SK-N-SH treated with all-trans-retinoic acid at 6 μM for 48 hours (cell line): ENCODE measurements at places on chromosomes 2 and 18.
A peak's percentile ranks its signal among the peaks of the same experiment; 100 is the strongest.

DNA sequence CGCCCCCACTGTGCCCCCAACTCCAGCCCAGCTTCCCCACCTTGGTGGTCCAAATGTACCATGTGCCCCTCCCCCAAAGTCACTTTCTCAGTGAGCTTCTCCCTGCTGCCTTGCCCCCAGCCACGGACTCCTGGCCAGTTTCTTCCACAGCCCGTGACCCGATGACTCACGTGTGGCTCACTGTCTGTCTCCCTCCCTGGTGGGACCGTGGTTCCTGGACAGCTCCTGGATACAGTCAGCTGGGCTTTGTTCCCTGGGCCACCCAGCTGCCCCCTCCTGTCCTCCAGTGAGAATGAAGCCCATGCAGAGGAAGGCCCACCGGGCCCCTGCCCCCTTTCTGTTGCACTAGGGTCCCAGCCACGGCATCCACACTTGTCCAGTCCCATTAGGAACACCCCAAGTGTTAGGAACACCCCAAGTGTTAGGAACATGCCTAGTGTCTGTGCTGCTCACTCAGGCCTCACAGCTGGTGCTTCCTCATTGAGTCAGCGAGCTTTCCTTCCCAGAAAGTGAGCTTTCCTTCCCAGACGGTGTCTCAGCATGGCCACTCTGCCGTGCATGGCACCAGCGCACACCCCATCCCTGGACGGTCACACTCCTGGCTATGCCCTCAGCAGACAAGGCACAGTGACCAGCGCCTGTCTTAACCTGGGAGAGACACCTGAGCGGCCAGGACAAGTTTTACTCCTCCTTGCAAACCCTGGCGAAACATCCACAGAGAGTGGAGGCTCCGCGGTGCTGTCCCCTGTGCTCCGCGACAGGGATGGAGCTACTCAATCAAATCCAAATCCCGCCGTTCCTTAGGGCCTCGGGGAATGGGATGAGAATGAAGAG lies 44.8 kb upstream of the CTDP1 start:
- ATAC-seq: no peak

DNA sequence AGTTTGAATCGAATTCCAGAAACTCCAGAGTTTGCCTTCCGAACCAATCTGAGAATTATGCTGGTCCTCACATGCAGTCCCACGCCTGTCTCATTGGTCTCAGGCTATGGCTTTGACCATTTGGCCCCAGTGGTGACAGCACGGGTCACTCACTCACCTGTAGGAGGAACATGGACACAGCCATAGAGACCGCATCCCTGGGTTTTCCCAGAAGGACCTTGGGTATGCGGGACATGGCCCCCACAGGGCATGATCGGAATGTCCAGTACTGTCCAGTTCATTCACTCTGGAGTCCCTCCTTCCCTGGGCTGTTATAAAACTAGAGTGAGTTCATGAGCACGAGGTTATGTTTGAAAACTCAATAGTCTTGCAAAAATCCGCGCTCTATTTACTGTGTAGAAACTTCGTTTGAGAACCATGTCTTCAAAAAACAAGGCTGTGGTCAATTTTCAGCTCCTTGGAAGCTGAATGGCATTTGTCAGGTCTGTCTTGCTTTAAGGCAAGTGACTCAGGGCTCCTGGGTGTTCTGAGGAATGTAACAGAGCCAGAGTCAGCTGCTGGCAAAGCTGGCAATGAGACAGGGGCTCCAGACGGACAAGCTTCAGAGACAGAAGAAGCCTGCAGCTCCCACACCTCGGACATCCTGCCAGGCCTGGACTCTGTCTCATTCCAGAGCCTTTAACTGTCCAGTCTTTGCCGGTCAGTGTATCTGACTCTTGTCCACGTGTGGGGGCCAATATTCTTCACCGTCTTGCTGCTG lies 86.7 kb upstream of the TMEM18 start:
- no peak; the same call in 2 of the 3 replicates for ATAC-seq

GRCh38 chr2:71603311-71603811 lies 150.0 kb downstream of the DYSF start:
- no peak for ATAC-seq

GRCh38 chr2:178247250-178247649 lies 52.9 kb downstream of the OSBPL6 start:
- ATAC-seq: no peak

- ATAC-seq: no peak
These were observed 14.5 kb upstream of the LRPPRC start for GRCh38 chr2:44010266-44010665.

GRCh38 chr2:215361876-215362561 lies 50.2 kb downstream of the ATIC start:
- ATAC-seq: no peak

- ATAC-seq: no peak
These were observed 523.1 kb downstream of the XIRP2 start for GRCh38 chr2:167411367-167411766.

DNA sequence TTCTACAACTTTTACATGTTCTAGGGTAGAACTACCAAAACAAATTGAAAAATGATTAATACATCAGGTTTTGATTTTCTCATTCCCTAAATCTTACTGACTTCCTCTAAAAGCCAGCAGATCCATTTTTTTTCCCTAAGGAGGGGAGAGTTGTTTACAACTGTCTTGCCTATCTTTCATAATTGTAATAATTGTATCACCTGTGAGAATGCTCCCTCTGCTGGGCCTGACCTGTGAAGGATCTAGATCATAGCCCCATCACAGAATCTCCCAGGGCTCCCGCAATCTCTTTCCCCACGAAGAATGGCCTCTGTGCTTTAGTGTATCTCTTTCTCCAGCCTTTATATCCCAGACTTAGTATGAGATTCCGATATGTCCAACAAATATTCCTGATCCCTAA lies 9.1 kb downstream of the LOXL3 start:
- ATAC-seq: no peak

- ATAC-seq: no peak
These were observed 12.6 kb upstream of the KLHL23 start for GRCh38 chr2:169721016-169721415.

- ATAC-seq: peak; percentile 51
These were observed 62.7 kb downstream of the FAM168B start for GRCh38 chr2:131030478-131030971.

DNA sequence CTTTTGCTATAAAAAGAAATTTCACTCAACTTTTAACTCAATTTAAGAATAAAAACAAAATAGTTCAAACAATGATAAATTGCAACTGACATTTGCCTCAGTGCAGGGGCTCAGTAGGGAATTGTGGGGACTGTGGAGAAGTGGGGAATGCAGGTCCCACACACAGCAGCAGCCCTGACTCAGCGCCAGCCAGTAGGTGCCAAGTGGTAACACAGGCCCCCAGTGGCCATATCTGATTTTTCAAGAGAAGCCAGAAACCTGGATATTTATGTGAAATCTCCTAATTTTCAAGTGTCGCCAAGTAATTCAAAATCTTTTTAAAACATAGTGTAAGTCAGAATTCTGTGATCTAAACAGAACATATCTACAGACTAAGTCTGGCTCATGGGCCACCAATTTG lies 186.3 kb downstream of the EN1 start:
- ATAC-seq: peak; percentile 55; the same call in 2 of the 3 replicates

DNA sequence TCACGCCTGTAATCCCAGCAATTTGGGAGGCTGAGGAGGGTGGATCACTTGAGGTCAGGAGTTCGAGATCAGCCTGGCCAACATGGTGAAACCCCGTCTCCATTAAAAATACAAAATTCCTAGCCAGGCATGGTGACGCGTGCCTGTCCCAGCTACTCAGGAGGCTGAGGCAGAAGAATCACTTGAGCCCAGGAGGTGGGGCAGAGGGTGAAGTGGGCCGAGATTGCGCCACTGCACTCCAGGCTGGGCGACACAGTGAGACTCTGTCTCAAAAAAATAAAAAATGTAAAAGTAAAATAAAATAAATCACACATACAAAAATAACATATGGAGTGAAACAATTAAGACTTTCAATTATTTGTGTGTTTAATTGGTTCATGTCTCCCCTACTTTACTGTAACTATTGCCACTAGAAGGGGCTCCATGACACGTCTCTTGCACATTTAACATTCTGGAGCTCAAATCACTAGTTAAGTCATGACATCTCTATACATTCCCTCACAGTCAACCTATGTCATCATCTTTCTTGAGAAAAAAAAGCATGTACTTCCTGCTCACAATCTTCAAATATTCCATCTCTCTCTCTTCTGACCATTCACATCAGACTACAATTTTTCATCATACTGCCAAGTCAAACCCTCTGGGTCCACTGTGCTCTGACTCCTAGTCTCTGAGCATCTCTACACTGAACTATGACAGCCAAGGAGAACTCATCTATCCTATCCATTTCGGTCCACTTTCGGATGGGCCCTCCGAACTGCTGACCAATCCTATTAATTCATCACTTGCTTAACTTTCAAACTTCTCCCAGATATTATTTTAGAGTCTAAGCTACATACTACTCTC lies 6.7 kb downstream of the GFPT1 start:
- no peak for ATAC-seq

- ATAC-seq: no peak
These were observed 209.2 kb upstream of the CDH19 start for GRCh38 chr18:66813138-66813537.

GRCh38 chr2:84278386-84278785 lies 180.7 kb downstream of the SUCLG1 start:
- ATAC-seq: no peak

DNA sequence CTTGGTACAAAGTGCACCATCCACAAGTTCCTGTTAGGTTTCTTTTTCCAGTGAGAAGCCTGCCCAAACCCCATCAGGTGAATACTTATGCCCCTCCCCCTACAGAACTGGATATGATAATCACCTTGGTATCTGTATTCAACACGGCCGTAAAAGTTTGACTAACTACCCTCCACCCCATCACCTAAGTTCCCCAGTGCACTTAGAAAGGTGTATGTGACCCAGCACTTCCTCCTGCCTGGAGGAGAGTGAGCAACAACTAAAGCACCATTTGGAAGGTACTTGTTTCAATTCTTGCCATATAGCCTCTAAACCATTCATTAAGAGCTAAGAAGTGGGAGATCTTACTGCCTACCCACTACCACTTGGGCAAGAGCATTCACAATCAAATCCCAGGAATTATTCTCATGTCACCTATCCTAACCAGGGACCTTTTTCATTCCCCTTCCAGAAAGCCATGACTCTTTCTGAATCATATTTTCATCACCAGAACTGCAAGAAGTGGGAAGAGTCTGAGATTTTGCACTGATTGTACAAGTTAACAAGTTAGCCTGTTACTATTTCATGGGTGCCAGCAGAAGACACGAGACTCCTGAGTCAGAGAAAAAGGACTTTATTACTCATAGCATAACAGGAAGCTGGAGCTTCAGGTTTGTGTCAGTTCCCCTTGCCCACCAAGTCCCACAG lies 53.5 kb upstream of the NDUFV2 start:
- ATAC-seq: no peak

DNA sequence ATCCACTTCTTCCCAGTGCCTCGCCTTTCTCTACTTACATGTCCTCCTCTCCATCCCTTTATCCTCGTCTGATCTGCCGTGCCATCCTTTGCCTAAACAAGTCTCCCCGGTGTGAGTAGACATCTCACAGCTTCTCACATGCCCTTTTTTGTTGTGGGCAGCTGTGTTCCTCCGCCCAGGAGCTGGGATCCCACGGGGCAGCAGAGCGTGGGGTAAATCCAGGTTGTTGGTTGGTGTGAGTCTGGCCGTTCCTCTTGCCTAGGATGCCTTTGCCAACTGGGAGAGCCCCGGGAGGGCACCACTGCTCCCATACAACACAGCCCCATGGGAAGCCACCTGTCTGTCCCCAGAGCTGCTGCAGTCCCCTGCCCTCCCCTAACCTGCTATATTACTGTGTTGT lies 22.4 kb downstream of the SLC30A3 start:
- ATAC-seq: no peak

- no peak for ATAC-seq
These were observed 194.0 kb downstream of the ACTR3 start for GRCh38 chr2:114083717-114084387.

GRCh38 chr2:86433137-86433536 lies 8.0 kb upstream of the KDM3A start:
- no peak for ATAC-seq

- ATAC-seq: no peak
These were observed 406.2 kb upstream of the CWC22 start for GRCh38 chr2:180413336-180413735.

DNA sequence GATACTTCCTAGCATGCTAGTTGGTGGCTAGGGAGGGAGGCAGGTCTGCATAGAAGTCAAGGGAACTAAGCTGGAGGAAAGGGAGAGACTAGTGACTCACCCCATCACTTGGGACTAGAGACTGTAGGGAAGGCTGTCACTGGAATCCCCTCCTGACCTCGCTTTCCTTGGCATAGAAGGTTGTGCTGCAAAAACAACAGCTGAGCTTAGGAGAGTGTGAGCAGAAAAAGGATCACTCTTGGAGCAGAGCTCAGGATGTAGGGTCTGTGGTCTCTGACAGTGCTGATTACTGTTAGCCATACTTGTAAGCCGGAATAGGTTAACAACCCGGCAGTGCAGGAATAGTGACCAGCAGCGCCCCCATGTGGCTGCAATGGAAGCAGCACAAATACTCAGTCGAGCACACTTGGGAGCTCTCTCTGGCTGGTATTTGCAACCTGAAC lies 66.9 kb upstream of the SMAD2 start:
- ATAC-seq: no peak

GRCh38 chr18:57447154-57447621 lies 12.0 kb downstream of the ONECUT2 start:
- ATAC-seq: no peak

DNA sequence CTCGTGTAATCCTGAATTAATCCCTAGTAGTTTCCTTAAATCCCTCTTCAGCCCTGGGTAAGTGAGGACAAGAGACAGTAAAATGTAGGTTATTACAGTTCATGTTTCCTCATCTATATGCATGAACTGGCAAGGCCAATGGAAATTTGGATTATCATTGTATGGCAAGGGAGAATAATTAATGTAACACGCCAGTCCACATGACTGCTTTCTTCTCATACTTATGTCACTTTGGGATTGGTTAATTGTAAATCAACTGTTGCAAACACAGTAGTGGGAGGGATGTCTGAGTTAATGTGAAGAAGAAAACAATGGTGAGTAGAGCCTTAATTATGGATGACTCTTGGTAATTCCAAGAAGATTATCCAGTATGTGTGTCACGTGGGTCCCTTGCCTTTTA lies 1.7 kb upstream of the SERPINB7 start:
- no peak for ATAC-seq

DNA sequence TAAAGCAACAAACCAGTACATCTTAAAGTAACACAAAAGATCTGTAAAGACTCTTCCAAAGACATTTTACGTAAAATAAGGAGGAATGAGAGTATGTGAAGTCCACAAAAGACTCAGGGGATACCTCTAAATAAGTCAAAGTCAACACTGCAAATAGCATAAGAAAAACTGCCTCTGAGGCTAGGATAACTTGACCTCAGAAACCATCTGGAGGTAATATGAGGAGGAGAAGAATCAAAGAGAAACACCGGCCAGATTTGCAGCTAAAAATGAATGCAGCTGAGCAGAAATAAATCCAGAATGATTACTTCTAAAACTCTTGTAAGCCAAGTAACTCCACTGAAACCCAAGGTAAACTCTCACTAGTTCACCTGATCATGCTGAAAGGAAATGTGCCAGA lies 52.2 kb upstream of the ERMN start:
- ATAC-seq: no peak

- peak; percentile 34; the same call in 1 of the 3 replicates for ATAC-seq
These were observed 276.9 kb upstream of the CHAC2 start for GRCh38 chr2:53490659-53491058.

- no peak for ATAC-seq
These were observed 123.3 kb upstream of the DCC start for GRCh38 chr18:52216666-52217065.

GRCh38 chr18:36633961-36634412 lies 194.8 kb downstream of the TPGS2 start:
- no peak; the same call in 2 of the 3 replicates for ATAC-seq
